ENCODE measurements at places on chromosomes 4 and X.

DNA sequence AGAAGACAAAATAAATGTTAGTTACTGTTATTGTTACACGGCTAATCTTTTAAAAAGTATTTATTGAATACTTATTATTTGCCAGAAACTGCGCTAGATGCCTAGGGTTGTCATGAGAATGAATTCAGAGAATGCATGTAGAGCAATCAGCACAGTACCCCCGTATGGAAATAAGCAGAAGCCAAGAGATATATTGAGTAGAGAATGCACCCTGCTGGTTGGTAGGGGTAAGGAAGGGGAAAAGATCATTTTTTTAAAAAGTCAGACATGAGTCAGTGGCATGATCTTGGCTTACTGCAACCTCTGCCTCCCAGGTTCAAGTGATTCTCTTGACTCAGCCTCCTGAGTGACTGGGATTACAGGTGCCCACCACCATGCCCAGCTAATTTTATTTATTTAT, 13.1 kb upstream of the DRP2 start:
- no peak for DNase-seq

DNA sequence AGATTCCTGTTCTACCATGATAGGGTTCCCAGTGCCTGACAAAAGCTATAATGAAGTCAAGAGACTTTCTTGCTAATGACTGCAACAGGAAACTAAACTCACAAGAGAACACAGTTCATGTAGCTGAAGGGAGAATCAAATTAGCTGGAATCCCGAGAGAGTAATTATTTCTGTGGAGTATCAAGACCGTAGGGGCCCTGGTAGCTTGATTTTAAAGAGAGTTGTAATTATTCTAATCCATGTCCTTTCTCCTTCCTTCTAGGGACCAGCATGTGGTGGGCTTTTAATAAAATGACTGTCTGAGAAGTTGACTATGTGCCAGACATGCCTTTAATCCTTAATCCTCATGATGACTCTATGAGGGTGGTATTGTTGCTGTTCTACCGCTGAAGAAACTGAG, 1.7 kb upstream of the TRPC5OS start:
- DNase-seq, result no peak

- DNase-seq, result no peak
These were observed 119.3 kb downstream of the CRLF2 start for GRCh38 chrX:1093121-1093520.

DNA sequence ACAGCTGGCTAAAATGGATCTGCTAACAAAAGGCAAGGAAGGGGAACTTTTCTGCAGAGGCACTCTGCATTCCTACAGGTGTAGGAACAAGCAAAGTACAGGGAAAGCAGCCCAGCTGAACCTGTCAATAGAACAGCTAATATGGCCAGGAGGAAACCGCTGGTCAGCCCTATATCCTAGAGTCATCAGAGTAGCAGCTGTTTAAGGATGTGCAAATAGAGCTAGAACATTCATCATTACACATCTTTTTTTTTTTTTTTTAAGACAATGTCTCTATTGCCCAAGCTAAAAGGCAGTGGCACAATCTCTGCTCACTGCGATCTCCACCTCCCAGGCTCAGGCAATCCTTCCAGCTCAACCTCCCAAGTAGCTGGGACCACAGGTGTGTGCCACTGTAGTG, 163.0 kb downstream of the BTC start:
- no peak for DNase-seq

DNA sequence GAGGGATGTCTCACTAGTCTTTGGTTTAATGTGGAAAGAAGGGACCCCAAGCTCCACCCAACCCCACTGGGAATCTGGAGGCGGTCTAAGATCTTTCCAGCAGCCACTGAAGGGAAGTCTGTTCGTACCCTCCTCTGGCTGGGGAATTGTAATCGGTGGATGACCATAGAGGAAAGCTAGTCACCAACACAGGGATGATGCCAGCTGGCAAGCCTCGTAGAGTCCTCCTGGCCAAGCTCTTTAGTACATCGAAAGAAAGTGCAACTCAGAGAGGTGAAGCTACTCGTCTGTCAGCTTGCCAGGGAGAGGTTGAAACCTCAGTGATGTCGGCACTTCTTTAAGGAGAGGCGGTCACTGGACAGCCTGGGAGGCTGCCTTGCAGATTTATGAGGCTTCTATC, 58.7 kb downstream of the MAMLD1 start:
- no peak for DNase-seq

- no peak for DNase-seq
These were observed 153.4 kb downstream of the ARX start for GRCh38 chrX:24862343-24862742.

- DNase-seq, result no peak
These were observed 6.8 kb upstream of the KIAA0232 start for GRCh38 chr4:6775746-6776145.

GRCh38 chr4:111761531-111761930, 383.7 kb upstream of the FAM241A start:
- no peak for DNase-seq

All from ovary (tissue), 10 donors.